ENCODE measurements at places on chromosomes 6 and 20. TPM values are rescaled to one million over a fixed set of nuclear protein-coding genes. Genes with fewer than 3 reads are reported as not detected.

TPX2 gene
- 2.7 TPM for total RNA-seq

- no peak for DNase-seq
Observed at GRCh38 chr6:77834591-77834996, 181.8 kb downstream of the MEI4 start.

DNA sequence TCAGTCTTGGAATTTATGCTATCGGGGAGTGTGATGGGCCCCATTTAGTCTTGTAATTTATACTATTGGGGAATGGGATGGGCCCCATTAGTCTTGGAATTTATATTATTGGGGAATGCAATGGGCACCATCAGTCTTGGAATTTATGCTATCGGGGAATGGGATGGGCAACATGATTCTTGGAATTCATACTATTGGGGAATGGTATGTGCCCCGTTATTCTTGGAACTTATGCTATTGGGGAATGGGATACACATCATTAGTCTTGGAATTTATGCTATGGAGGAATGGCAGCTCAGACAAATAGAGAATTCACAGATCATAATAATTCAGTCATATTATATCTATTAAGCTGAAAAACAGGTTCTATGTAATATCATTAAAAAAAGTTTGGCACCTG is 300.3 kb downstream of the SMOC2 start:
- DNase-seq, result no peak

DNA sequence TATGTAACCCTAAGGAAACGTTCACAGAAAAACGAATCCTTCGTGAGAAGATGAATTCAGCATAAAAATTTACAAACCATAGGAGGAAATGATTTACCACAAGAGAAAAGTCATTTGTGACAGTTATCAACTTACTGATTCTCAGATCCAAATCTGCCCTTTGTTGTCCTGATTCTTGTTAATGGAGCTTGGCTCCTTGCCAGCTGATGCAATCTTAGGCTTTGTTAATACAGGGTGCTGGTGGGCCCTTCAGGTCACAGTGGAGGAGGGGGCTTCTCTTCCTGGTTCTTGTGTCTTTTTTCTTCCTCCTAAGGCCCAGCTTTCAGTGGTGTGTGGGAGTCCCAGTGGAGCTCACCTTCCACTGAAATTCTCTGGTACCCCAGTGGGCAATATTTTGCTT is 108.4 kb upstream of the MAP3K7 start:
- DNase-seq, result no peak

- DNase-seq, result no peak
Observed at GRCh38 chr6:150353445-150353844, 15.4 kb upstream of the IYD start.

DNA sequence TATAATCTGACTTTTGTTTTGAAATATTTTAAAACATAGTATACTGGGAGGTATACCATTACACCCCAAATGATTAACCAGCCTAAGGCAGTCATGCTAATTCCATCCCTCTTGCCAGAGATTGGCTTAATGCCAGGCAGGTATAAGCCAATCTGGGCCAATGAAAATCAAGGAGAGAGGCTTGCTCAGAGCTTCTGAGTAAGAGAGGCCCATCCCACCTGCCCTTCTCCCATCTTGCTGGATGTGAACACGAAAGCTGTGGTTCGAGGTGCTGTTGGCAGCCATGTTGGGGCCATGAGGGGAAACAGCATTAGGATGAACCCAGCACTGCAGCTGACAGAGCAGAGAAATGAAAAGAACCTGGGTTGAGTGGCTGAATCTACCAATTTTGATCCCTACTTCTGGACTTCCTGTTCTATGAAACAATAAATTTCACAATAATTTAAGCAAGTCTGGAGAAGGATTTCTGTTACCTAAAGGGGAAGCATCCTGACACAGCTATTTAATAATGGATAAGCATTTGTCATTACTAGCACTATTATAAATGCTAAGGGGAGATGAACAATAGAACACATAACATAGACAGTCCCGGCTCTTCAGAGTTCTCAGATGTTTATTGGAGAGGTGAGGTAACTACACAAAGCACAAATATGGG is 152.3 kb downstream of the CDC5L start:
- DNase-seq, result no peak

GRCh38 chr6:143842461-143842901 is 657 bp upstream of the LTV1 start:
- no peak for DNase-seq
